ENCODE measurements at places on chromosomes 12 and 14.
A peak's percentile ranks its signal among the peaks of the same experiment; 100 is the strongest.

GRCh38 chr12:55736780-55737580 is 5.9 kb upstream of the GDF11 start:
- DNase-seq, result peak; percentile 56

- DNase-seq, result no peak
These were observed 19.7 kb downstream of the HSPB8 start for GRCh38 chr12:119198440-119198839.

DNA sequence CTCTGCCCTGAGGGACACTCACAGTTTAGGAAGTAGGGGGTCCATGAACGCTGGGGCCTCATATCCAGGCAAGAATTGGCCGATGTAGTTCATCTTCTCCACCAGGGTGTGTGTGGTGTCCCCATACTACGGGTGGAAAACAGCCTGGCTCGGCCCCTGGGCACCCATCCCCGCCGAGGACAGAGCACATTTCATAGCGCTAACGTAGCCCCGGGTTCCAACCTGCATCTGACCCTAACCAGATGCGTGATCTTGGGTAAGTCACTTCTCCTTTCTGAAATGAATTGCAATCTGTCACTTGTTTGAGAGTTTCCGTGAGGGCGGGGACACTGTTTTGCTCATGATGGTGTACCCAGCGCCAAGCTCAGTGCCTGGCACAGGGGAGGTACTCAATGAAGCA is 9.0 kb downstream of the HPD start:
- DNase-seq, result no peak

- DNase-seq, result no peak
These were observed 599.9 kb upstream of the MDGA2 start for GRCh38 chr14:48275301-48275700.

GRCh38 chr12:124125203-124125871 is 152.3 kb downstream of the ZNF664 start:
- no peak for DNase-seq

DNA sequence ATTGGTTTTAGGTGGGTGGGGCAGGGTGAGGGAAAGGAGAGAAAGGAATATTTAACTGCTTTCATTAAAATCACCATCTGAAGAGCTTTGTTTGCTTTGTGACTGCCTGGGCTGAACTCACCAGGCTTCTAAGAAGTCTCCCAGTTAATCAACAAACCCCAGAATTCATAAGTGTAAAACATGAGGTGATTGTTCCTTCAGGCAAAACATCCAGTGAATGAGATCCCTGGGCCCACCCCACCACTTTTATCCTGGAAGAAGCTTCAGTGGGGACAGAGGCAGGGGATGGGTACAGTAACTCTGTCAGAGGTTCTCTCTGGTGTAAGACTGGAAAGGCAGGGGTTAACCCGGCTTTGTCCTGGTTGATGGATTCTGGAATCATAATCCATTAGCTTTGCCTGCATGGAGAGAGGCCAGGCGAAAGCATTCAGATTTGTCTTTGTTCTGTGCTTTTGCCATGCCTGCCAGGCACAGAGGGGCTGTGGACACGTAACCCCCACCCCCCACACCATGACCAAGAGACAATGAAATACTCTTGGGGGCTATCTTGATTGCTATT is 16.7 kb downstream of the PDE1B start:
- DNase-seq, result no peak

DNA sequence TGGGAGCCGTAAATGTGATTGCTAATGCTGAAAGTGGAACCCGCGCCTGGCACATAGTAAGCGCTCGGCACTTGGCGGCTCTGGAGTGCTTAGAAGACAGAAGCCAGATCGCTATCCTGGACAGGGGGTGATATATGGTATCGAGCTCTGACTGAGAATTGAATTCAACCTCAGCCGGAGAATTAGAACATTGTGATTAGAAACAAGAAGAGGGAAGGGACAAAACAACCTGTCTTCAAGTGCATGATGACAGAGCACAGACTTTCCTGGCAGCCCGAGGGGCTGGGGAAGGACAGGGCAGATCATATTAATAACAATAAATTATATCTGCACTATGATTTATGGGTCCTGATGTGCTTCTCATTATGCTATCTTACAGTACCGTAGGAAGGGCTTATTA is 66.9 kb upstream of the TBX3 start:
- no peak for DNase-seq

GRCh38 chr12:50948798-50949197 is 3.5 kb upstream of the HIGD1C start:
- DNase-seq, result no peak

DNA sequence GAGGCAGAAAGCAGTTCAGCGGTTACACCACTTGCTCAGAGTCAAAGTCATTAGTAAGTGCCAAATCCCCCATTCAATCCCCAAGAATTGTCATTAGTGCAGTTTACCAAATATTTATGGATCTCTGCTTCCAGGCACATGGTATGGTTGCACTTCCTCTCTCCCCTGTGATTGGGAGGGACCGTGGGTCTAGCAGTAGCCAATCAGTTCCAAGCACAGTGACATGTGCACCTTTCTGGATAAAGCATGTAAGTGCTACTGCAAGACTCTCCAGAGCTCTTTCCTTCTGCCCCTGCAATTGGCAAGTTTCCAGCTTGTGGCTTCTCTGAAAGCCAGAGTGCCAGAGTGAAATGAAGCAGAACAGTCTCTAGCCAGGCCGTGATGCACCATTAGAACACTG is 85.3 kb upstream of the FLRT2 start:
- DNase-seq, result peak; percentile 95

DNA sequence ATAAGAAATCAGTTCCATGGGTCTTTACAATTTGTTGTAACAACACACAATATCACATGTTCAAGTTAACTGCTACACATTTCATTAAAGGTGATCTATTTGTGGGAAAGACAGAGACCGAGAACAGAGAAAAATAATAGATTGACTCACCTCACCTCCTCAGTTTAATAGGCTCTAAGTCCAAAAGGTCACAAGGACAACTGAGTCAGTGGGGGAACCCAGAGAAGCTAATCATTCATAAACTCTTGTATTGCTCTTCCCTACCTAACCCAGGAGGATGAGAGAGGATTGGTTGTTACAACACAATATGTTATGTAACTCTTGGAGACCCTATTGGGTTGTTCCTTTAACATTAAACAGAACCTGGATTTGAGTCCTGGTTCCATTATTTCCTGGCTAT is 72.2 kb upstream of the CRY1 start:
- DNase-seq, result no peak

DNA sequence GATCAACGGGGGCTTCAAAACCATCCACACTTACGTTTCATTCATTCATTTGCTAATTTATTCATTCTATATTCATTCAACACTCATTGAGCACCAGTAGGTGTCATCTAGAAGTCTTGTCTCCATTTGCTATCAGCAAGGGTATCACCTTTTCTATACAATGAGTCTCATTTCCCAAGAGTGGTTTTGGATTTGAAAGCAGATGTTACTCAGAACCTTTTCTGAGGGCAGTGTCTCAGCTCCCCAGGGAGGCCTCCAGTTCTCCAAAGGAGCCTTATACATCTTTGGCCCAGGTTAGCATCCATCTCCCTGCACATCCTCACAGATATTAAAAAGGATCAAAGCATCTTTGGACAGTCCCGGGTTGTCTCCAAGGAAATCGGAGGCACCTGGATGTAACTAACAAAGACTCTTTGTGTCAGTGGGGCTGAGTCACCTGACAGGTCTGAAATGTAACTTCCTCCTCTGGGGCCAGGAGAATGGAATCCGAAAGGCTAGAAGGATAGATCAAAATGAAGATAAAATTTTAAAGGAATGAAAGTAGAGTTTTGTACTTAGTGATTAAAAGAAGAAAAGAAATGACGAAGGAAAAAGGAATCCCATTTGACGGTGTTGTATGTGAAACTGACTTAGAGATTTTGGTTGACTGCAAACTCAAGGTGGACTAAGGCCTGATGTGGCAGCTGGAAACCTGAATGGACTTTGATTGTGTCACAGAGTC is 103.0 kb downstream of the VCPKMT start:
- DNase-seq, result no peak

DNA sequence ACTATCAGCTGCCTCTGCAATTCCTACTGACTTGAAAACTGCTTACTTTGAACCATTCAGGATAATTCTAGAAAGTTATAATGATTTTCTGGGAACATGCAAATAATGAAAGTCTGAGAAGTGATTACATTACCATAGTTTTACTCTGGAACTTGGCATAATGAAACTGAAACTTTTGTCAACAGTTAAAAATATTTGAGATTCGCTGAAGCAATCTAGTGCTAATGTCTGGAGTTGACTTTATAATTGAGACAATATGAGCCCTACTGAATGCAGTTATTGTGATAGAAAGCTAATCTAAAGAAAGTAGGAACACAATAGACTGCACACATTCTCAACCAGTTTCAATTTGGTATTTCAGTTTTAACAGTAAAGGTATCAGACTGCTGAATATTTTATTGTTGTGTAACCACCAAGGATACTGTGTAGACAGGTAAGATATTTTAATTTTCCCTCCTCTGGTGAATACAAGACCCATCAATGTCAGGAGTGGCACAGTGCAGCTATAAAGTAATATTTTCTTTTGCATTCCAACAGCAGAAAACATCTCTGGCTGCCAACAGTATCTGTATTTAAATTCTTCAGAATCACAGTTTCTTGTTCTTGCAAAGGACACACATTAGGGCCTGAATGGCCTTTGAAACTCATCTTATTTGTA is 483.5 kb downstream of the ATP23 start:
- DNase-seq, result no peak

- no peak for DNase-seq
These were observed 44.1 kb upstream of the KCNJ8 start for GRCh38 chr12:21818627-21819026.

GRCh38 chr12:690466-690865 is 27.2 kb upstream of the NINJ2 start:
- no peak for DNase-seq

DNA sequence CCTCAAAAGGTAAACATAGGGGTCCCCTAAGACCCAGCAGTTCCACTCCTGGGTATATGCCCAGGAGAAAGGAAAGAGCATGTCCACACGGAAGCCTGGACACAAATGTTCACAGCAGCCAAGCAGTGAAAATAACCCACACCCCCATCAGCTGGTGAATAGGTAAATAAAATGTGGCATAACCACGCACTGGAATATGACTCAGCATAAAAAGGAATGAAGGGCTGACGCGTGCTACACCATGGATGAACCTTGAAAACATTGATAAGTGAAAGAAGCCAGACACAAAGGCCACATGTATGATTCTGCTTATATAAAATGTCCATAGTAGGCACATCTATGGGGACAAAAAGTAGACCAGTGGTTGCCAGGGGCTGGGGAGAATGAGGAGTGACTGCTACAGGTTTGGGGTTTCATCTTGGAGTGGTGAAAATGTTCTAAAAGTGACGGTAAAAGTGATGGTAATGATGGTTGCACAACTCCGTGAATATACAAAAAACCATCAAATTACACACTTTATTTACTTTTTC is 3.8 kb upstream of the SCARB1 start:
- DNase-seq, result no peak

GRCh38 chr14:32233260-32233659 is 30.2 kb upstream of the RNU6-8 start:
- no peak for DNase-seq

GRCh38 chr12:24913130-24913529 is 35.8 kb downstream of the BCAT1 start:
- DNase-seq, result no peak

DNA sequence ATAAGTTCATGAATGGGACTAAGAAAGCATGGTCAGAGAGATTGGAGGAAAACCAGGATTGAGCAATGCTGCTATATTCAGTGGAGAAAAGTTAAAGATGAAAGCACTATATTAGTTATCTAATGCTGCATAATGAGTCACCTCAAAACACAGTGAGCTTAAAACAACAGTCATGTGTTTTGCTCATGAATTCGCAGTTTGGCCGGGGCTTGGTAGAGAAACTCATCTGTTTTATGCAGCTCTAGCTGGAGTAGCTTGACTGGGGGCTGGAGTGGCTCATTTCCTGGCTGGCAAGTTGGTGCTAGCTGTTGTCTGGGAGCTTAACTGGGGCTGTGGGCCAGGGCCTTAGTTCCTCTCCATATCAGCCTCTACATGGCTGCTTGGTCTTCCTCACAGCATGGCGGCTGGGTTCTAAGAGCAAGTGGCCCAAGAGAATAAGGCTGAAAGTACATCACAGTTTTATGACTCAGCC is 90.1 kb downstream of the ADCK1 start:
- DNase-seq, result no peak

DNA sequence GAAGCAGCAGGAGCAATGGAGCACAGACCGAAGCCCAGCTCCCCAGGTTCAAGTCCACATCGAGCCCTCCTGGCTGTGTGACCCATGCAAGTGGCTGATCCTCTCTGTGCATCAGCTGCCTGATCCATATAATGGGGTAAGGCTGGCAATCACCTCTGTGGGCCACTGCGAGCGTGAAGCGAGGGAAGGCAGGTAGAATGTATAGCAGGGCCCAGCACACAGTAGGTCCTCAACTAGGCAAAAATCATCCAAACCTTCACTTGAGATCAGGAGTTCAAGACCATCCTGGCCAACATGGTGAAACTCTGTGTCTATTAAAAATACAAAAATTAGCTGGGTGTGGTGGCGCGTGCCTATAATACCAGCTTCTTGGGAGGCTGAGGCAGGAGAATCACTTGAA is 102.6 kb downstream of the SCARB1 start:
- DNase-seq, result no peak

GRCh38 chr14:60565211-60565610 is 56.3 kb downstream of the SIX6 start:
- peak; percentile 87 for DNase-seq

DNA sequence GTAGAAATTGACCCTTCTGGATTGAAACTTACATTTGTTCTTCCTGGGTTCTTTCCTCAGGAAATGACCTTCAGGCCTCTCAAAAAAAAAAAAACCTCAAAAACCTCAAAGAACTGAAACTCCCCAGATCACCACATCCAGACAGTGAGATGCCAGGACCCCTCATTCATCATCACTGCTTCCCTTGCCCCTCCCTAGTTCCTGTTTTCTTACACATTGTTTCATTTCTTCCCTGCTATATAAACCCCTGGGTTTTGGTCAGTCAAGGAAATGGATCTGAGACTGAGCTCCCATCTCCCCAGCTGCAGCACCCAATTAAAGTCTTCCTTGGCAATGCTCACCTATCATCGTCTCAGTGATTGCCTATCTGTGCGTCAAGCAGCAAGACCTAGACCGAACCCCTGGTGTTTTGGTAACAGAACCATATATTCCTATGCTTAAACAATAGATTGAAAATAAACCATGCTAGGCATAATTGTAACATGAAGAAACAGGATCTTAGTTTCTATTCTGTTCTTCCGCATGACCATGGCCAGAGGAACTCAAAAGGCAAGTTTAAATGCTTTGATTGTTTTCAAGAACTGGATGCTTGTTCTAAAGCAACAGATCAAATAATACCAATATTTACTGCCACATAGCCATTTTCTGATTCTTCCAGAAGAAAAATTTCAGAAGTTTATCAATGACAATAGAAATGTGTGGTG is 108.0 kb upstream of the MAX start:
- DNase-seq, result no peak

DNA sequence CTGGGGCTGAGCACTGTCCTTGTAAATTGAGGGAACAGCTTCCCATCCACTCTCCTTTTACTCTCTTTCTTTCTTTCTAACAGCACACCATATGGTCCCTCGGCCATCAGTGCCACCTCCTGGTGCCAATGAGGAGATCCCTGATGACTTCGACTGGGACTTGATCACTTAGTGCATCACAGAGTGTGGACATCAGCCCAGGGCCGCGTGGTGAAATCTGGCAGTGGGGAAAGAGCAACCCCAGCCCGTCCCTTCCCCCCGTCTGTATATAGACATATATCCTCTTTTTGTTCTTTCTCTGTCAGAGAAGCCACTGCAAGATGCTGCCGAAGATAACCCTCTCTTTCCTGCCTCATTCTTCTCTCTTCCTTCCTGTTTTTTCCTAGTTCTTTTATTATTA is 13.5 kb downstream of the C3AR1 start:
- no peak for DNase-seq

Measured in NCI-H2107 (cell line).